ENCODE measurements at places on chromosomes 1 and 21. TPM values are rescaled to one million over a fixed set of nuclear protein-coding genes. Genes with fewer than 3 reads are reported as not detected.
A peak's percentile ranks its signal among the peaks of the same experiment; 100 is the strongest.

Gene ASPM
- 75.7 TPM for total RNA-seq

Gene GPR3
- 0.58 TPM for total RNA-seq

Gene YOD1
- 9.1 TPM for total RNA-seq

Gene UMODL1
- total RNA-seq = 0.05 TPM

Gene GJA9
- total RNA-seq = not detected

Gene MUL1
- total RNA-seq = 21.0 TPM

Gene PEF1
- total RNA-seq = 50.5 TPM

Gene MIXL1
- total RNA-seq = not detected

Gene RHD
- not detected for total RNA-seq

Gene AMY2A
- total RNA-seq = not detected

Gene OR2T10
- not detected for total RNA-seq

Gene C1QA
- total RNA-seq = not detected

DNA sequence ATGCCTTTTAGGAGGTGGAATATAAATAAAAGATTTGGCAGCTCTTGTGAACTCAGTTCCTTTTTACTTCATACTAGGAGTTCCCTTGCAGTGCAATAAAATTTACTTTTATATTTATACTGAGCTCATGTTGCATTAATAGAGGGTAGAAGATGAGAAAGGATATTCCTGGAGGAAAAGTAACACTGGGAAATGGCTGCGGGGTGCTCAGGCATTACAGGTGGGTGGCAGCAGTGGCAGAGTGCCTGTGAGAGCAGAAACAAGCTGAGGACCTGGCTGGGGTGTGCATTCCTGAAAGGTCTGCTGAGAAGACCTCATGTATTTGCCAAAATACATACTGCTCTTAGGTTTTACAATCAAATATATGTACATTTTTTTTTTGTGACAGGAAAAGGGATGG, 126.9 kb downstream of the COQ8A start:
- no peak for DNase-seq

- DNase-seq = no peak
Measured at GRCh38 chr1:17199267-17200044, 5.5 kb upstream of the PADI1 start.

GRCh38 chr21:40139636-40140035, 272.4 kb downstream of the PCP4 start:
- no peak for DNase-seq

GRCh38 chr1:159177272-159177907, 6.0 kb downstream of the CADM3 start:
- peak; percentile 51 for DNase-seq

DNA sequence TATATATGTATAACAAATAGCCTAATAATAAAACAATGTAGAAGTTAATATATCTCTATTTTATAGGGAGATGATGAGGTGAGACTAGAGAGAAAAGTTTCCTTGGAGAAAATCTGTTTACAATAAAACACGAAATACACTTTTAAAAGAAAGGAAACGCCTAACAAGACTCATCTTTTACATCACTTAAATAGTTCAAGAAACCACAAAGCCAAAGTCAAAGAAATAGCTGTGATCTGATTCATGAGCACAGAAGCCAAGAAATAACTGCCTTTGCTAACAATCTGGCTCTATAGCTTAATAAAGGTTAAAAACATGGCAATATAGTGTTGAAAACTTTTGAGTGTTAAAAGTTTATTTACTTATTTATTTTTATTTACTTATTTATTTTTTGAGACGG, 61.5 kb downstream of the TOR3A start:
- no peak for DNase-seq

DNA sequence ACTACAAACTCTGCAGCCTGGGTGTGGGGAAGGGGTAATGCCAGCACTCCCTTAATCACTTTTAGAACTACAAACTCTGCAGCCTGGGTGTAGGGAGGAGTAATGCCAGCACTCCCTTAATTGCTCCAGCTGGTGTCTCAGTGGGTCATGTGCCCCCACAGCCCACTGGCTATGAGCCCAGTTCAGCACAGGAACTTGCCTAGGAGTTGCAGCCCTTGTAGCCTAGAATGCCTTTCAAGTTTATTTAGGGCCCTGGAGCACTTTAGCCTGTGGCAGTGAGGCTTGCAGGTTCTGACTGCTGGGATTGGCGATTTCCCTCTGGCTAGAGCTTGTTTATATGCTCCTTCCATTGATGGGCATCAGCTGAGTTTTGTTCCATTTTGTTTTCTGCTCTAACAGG, 17.1 kb downstream of the VN1R5 start:
- no peak for DNase-seq

- DNase-seq = no peak
Measured at GRCh38 chr1:43348343-43348808, 10.4 kb upstream of the CDC20 start.

- DNase-seq = no peak
Measured at GRCh38 chr1:37926038-37926924, 20.6 kb downstream of the INPP5B start.

DNA sequence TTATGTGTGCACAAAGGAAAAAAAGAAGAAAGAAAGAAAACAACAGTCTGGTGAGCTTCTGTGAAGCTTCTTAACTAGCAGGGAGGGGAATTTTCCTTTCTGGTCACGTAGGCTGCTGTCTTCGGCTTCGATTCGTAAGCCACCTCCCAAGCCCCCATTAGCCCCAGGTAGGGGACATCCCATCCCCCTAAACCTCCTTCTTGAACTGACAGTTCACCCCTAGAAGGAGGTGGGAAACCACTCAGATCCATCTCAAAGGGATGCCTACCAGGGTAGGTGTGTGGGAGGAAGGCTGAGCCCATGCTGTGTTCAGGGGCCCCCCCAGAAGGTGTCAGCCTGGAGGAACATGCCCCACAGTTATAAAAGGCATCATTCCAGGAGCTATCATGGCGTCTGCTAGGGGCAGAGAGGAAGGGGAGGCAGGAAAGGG, 25.8 kb downstream of the CD247 start:
- DNase-seq = no peak

DNA sequence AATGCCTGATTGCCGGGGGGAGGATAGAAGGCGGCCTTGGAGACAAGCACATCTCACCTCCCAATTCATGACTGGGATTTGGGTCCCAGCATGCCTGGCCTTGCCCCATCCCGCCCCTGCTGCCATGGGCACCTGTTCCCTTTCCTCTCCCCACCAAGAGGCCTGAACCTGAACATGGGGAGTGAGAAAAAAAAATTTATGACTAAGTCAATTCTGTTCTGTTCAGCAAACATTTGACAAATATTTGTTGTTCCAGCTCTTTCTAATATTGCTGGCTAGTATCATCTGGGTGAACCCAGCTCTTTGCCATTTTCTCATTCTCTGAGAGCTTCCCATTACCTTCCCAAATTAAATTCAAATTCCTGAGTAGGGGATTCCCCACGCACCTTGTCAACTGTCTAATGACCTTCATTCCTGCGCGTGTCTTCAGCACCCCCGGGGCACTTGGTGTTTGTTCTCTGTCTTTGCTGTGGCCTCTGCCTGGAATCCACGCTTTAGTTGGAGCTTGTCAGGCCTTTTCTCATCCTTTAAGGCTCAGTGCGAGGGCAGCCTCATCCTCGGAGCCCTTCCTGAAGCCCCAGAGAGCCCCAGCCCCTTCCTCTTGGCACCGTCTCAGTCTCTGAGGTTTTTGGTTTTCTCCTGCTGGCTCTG, 42.8 kb downstream of the ARHGEF10L start:
- no peak for DNase-seq

- no peak for DNase-seq
Measured at GRCh38 chr21:28193189-28193588, 799.5 kb downstream of the LTN1 start.

GRCh38 chr1:44146536-44147361, 5.3 kb upstream of the KLF18 start:
- no peak for DNase-seq

- no peak for DNase-seq
Measured at GRCh38 chr21:31052489-31053142, 14.3 kb upstream of the KRTAP19-8 start.

GRCh38 chr1:25106352-25106751, 126.0 kb downstream of the SYF2 start:
- DNase-seq = no peak

DNA sequence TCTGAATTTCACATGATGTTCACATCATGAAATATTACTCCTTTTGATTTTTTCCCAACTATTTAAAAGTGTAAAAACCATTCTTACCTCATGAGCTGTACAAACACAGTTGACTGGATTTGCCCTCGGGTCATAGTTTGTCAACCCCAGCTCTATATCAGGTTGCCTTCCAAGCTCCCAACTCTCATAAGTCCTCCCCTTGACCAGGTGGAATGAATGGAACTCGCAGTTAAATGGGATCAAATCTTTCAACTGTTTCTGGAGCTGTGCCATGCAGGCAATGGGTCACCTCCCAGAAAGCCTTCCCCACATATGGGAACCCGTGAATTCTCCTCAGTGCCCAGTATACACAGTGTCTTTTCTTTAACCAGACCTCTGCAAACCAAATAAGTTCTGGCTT, 169.8 kb upstream of the FOXD3 start:
- DNase-seq = no peak

- no peak for DNase-seq
Measured at GRCh38 chr1:183764981-183765380, 39.9 kb upstream of the RGL1 start.

DNA sequence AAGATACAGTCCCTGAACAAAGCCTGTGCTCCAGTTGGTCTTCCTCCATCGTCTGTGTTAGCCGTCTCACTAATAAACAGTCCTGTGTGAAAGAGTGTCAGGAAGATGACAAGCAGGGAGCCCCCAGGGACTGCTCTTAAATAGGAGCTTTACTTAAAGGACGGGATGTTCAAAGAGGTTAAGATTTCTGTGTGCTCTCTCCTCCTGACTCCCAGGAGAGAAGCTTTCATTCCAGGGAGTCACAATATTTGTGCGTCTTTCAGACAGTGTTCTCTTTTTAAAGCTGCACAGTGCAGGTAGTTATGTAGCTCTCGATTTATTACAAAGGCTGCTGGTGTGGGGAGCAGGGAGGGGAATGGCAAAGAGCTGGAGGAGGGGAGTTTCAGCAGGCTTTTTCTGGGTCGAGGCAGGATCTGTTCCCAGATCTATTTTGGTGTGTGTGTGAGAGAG, 43.5 kb downstream of the STYXL2 start:
- no peak for DNase-seq

All from activated CD4-positive, alpha-beta memory T cell treated with anti-CD3 and anti-CD28 coated beads, Interleukin-2, amount 10 ng/mL, durations not matched to agents 7 days and 5 days (primary cell).